HCT116 (cell line): ENCODE measurements at places on chromosomes 7 and 10. TPM values are rescaled to one million over a fixed set of nuclear protein-coding genes. Genes with fewer than 3 reads are reported as not detected.

DNA sequence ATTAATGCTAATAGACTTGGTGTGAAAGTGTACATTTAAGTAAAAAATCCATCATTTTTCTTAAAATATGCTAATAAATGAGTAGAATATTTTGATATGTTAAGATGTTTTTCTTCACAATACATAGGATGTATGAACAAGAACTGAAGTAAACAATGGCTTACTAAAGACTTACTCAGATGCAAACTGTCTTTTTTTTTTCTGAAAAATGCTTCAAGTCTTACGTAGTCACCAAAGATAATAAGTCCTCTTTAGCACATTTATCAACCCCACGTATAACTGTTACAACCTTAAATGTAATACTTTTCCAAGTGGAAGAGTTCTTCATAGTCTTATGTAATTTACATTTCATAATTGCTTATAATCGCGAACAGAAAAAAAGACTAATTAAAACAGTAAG, 54.8 kb downstream of the MDFIC start:
- no peak overlapping the region for H3K4me3 ChIP-seq
- no peak overlapping the region for H3K27ac ChIP-seq
- no peak for DNase-seq
- peaks cover 9% of the 10 kb centered on the region for H3K4me1 ChIP-seq
- no peaks in the 10 kb centered on the region for H3K36me3 ChIP-seq

- H3K27me3 ChIP-seq = no peaks in the 10 kb centered on the region
- H3K4me3 ChIP-seq = no peak overlapping the region
- H3K27ac ChIP-seq = no peak overlapping the region
- no peaks in the 10 kb centered on the region for H3K4me1 ChIP-seq
Measured at GRCh38 chr7:106199813-106200364, 84.9 kb downstream of the NAMPT start.

GRCh38 chr7:18145160-18145559, 117.5 kb upstream of the PRPS1L1 start:
- DNase-seq = no peak
- no peaks in the 10 kb centered on the region for H3K36me3 ChIP-seq
- H3K4me3 ChIP-seq = no peak overlapping the region
- no peaks in the 10 kb centered on the region for H3K4me1 ChIP-seq
- H3K27ac ChIP-seq = no peak overlapping the region

- no peak overlapping the region for H3K4me3 ChIP-seq
- DNase-seq = no peak
- no peaks in the 10 kb centered on the region for H3K4me1 ChIP-seq
- peaks cover 29% of the 10 kb centered on the region; the same call in 1 of the 2 replicates for H3K36me3 ChIP-seq
- no peaks in the 10 kb centered on the region for H3K27me3 ChIP-seq
- no peak overlapping the region for H3K27ac ChIP-seq
Measured at GRCh38 chr7:55144333-55145317, 125.8 kb downstream of the EGFR start.

DNA sequence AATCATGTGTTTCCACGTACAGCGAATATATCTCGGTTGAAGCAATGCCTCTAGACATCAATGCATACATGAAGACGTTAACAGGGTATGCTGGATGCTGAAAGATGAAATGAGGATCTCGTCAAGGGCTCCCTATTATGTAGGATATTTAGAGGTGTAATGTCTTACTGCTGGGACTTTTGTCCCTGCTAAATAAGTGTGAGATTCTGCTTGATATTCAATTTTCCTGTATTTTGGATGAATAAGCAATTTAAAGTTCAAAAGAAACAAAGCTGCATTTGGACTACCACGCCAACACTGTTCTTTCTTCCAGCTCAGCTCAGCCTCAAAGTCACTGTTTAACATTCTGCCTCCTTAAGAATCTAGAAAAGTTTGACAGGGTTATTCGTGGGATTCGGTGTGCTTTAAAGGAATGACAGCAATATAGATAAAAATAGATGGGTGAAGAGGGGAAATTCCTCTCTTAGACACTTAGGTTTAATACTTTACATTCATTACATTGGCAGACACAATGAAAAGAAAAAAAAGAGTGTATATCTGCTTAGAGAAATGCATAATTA, 110.1 kb upstream of the RHEB start:
- no peaks in the 10 kb centered on the region for H3K27me3 ChIP-seq
- H3K4me1 ChIP-seq = peaks cover 16% of the 10 kb centered on the region

- H3K36me3 ChIP-seq = no peaks in the 10 kb centered on the region
- no peak for DNase-seq
- no peaks in the 10 kb centered on the region for H3K4me1 ChIP-seq
- no peak overlapping the region for H3K4me3 ChIP-seq
- H3K27ac ChIP-seq = no peak overlapping the region
Measured at GRCh38 chr7:49297958-49298357, 373.6 kb downstream of the CDC14C start.

DNA sequence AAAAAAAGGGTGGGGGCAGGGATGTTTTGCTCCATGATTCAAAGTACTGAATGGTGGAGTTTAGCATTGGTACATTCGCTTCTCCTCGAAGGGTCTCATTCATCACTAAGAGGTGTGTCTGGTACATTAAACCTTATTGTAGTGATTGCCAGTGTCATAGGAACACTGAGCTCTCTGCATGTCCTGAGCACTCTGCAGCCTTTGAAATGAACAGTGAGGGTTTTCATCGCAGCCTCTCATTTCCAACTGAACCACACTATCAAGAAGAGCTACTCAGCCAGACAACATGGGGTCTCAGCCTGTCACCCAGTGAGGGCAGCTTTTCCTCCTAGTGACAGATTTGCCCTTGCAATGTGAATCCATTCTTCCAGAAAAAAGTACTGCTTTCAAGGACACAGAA, 7.6 kb upstream of the DEPP1 start:
- peaks cover 16% of the 10 kb centered on the region for H3K4me1 ChIP-seq
- DNase-seq = no peak
- H3K4me3 ChIP-seq = no peak overlapping the region
- H3K27ac ChIP-seq = no peak overlapping the region
- no peaks in the 10 kb centered on the region for H3K36me3 ChIP-seq
- no peaks in the 10 kb centered on the region for H3K27me3 ChIP-seq

The MAT1A gene
- 1.6 TPM for total RNA-seq

The PALD1 gene
- 33.1 TPM for total RNA-seq

The TAS2R4 gene
- 1.2 TPM for total RNA-seq

The MYL7 gene
- total RNA-seq = not detected

The ZNF92 gene
- 9.4 TPM for total RNA-seq

The TRIM8 gene
- total RNA-seq = 91.6 TPM
